NCI-H1092 treated with DMSO at 0.1 percent for 48 hours (cell line): ENCODE measurements at places on chromosomes 2 and 18.

DNA sequence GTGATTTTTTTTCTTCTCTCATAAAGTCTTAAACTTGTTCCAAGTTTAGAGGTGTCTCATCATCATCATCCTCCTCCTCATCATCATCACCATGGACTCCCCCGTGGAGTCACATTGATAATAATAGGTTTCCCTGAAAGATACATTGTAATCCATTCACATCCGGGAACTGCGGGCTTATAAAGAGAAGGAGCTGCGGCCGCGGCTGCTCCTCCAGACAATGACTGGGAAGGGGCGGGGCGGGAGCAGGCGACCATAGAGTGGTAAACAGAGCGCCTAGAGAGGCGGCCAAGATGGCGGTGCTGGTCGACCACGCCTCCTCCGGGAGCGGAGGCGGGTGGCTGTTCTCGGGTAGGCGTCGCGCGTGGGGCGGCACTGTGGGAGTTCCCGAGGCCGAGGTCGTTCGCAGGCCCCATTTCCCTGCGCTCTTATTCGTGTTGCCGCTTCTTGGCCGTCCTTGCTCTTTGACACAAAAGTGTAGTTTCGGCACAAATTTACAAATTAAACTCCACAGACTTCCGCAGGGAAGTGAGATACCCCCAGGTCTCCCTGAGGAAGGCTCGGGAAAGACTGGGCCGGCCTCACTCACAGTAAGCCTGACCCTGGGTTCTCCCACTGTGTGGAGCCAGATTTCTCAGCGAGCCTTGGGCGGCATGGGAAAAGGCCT, 1.8 kb upstream of the TCF4 start:
- peak; percentile 98 for DNase-seq

DNA sequence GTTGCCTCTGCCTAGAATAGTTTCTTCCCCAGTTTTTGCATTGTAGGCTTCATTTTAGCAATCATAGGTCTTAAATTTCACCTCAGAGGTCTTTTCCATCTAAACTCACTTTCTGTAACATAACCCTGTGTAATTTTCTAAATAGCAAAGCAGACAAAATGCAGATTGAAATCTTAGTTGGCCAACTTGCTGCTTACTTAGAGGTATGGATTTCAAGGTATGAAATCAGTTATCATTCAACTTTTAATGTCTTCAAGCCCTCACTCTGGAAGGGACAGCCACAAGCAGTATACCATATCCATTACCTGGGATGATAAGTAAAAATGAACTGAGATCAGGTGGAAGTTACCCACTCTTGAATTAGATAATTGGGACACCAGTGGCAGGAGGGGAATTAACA, 3.9 kb downstream of the CCDC121 start:
- DNase-seq = no peak

DNA sequence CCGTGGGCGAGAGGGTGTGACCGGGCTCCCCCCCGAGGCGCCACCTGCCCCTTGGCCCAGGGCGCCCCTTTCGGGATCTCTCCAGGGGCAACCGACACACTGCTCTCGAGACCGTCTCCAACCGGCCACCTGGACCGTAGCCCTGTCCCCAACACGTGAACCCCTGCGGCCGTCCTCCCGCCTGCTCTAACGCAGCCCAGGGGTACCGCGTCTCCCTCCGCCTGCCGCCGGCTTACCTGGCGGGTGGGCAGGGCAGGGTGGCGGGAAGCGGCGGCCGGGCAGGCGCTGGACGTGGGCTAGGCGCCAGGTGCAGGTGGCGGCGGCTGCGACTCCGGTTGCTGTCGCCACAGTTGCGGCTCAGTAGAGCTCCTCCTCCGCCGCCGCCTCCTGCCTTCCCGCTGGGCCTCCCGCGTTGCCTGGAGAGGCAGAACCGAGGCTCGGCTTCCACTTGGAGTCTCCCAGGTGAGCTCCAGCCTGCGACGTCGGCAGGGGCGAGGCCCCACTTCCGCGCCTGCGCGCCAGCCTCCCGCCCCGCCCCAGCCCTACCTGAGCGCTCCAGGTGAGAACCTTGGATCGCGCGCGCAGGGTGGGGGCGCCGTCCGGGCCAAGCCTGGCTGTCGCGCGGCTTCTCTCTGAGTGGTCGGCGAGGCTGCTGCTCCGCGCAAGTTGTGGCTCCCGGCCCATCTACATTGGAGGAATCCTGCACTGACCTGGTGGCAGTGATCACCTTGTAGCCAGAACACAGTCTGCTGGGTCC, at the start of gene GALNT3:
GALNT3 (minus strand) TSS at position 469 of the 757 bp plus-strand sequence. CDS start 23,547 bp downstream, outside the sequence.
- DNase-seq = peak; percentile 22

DNA sequence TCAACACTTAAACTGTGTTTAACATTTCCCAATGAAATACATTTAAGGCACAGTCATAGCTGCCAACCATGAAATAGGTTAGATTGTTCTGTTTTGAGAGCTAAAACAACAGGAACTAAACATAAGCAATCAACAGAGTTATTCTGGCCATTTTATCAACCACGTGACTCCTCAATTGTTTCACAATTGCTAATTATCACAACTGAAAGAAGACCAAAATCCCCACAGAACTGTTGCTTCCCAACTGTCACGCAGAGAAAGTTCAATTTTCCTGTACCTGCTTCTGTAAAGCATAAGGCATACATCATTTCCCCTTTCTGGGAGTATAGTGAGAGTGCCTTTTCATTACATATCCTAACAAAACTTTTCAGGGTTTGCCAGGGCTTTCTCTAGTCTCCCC, 248.6 kb downstream of the EPHA4 start:
- no peak for DNase-seq

DNA sequence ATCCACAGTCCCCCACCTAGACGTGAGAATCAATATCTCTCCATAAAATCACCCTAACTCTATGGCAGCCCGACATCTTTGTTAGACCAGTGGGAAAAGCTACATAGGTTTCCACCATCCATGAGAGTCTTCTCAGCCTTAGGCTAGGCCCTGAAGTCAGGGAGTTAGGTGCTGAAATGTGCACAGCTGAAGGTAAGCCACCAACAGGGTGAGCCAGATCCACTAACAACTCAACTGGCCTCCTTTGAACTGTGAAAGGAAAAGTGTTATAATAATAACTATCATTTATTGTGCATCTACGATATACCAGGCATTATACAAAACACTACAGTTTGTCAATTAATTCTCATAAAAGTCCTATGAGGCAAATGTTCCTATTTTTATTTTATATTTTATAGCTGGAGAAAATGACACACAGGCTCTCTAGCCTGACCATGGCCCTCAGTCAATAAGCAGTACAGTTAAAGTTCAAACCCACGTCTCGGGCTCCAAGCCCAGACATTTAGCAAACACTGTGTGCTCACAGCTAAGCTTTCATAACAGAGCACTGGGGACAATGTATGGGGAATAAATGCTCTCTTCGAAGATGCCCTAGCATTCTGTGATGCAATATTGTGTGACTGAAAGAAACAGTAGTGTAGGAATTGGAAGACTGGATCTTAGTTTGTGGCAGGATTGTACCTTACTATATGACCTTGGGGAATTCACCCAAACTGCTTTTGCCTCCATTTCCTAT, 11.2 kb upstream of the CYP27C1 start:
- DNase-seq = no peak

GRCh38 chr2:6872394-6872793, 5.2 kb upstream of the RSAD2 start:
- DNase-seq = no peak

GRCh38 chr2:204835786-204836185, 290.5 kb downstream of the PARD3B start:
- no peak for DNase-seq

DNA sequence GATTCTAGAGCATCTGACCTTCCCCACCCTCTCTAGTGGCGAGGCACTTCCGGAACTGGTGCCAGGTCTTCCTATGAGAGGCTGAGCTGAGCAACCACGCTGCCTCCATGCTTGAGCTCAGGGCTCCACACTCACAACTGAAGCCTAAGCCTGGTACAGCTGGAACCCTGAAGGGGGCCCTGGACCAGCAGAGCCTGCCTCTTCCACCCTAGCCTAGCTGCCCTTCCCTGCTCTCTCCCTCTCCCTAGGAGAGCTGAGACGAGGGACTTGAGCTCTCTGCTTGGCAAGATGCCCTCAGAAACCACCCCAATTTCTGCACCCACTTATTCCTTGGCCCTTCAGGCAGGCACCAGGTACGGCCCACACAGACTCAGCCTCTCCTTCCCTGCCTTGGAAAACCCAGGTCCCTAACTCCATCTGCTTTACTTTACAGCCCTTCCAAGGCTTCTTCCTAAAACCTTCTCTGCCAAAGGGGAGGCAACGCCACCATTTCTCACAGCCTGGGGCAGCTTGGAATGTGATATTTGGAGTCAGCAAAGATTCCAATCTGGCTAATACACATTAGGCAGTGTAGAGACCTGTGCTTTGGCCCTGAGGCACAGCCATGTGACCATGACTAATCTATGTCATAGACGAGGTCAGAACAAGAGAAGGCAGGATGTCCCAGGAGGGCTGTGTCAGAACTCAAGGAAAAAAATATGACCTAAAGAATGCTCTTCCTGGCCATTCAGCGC, 18.8 kb downstream of the COX7A2L start:
- no peak for DNase-seq

GRCh38 chr2:199315299-199316179, 142.2 kb downstream of the SATB2 start:
- no peak for DNase-seq

- DNase-seq = no peak
Observed at GRCh38 chr2:233331536-233331935, 22.8 kb upstream of the DGKD start.

GRCh38 chr2:184743096-184743495, 144.8 kb downstream of the ZNF804A start:
- DNase-seq = no peak

DNA sequence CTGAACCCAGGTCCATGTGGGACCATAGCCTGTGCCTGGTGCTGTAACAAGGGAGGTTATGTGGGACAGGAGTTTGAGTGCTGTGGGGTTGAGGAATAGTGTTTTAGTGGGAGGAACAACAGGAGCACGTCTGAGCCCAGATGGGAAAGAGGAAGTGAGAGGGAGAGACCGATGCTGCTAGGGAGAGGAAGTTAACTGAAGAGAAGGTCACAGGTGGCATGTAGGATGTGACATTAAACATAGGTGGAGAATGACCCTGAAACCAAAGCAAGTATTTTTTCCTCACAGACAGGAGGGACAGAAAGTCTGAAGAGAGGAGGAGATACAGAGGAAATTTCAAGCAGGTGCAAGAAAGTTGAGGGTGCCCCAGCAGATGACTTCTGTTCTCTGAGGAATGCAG, 87.8 kb downstream of the ACOXL start:
- DNase-seq = no peak

DNA sequence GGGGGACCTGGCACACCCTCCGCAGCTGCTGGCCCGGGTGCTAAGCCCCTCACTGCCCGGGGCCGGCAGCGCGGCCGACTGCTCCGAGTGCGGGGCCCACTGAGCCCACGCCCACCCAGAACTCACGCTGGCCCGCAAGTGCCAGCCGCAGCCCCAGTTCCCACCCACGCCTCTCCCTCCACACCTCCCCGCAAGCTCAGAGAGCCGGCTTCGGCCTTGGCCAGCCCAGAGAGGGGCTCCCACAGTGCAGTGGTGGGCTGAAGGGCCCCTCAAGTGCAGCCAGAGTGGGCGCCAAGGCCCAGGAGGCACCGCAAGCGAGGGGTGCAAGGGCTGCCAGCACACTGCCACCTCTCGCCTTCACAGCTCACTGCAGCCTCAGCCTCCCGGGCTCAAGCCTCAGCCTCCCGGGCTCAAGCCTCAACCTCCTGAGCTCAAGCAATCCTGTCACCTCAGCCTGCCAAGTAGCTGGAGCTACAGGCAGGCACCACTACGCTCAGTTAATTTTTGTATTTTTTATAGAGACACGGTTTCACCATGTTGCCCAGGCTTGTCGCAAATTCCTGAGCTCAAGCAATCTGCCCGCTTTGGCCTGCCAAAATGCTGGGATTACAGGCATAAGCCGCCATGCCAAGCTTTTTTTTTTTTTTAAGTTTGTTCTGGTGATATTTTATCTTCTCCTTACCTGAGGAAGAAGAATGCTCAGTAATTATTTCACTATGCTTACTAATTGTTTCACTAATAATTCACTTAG, 71.7 kb upstream of the CDCA7 start:
- no peak for DNase-seq

GRCh38 chr2:74415762-74416395, 5.5 kb downstream of the C2orf81 start:
- no peak for DNase-seq

DNA sequence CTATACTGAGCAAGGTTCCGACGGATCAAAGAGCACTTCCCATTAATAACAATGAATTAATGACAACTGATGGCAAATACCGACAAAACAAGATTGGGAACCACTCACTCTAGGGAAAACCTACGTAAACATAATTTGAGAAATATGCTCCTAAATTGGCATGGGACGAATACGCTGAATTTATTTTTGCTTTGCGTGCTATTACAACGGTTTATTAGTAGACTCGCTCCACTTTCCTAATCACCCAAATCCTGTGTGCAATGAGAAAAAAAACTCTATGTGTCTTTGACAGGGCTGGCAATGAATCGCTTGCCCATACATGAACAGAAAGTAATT, 536 bp upstream of the SLC25A12 start:
- no peak for DNase-seq

GRCh38 chr18:26335156-26335555, 108.9 kb downstream of the TAF4B start:
- DNase-seq = no peak

GRCh38 chr18:35178260-35178659, 62.6 kb upstream of the ZNF397 start:
- no peak for DNase-seq

DNA sequence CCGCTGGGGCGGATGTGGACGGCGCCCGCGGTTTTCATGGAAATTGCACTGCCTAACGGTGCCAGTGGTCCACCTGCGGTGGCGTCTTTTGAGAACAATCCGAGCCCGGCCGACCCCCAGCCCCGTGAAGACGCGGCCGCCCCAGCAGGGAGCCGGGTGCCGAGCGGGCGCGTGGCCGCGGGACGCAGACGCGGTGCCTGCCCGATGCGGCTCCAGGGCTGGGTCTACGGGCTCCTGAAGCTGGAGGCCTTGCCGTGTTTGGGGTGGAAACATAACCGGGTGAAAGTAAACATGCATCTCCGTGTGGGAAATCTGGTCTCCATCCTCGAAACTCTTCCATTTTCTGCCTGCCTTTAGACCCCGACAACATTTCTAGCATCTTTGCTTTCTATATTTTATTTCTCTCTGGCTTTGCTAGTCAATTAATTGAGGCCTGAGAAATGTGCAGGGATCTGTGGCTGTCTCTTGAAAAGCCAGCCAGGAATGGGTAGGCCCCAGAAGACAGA, 572 bp downstream of the INPP4A start:
- DNase-seq = peak; percentile 28

DNA sequence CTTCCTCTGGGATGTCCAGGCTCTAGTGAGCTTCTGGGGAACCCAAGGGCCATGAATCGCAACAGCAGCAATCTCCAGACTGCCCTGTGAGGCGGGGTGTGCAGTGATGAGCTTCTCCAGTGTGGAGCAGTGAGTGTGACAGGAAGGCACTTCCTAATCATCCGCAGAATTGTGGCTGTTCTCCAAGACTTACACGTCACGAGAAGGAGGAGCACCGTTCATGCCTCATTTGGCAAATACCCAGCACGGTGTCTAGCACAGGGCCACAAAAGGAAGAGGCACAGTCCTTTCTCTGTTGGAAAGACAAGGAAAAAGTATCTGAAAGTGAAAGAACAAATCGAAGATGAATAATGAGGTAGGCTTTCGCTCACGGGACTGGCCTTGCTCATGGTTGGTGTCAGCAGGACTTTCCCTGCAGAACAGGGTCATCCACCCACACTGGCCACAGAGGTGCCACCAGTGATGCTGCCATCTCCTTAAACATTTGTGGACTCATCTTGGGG, 125.1 kb upstream of the HAAO start:
- no peak for DNase-seq

- no peak for DNase-seq
Observed at GRCh38 chr2:155070489-155070888, 372.0 kb downstream of the KCNJ3 start.
